ENCODE measurements at places on chromosomes 1 and 21.

DNA sequence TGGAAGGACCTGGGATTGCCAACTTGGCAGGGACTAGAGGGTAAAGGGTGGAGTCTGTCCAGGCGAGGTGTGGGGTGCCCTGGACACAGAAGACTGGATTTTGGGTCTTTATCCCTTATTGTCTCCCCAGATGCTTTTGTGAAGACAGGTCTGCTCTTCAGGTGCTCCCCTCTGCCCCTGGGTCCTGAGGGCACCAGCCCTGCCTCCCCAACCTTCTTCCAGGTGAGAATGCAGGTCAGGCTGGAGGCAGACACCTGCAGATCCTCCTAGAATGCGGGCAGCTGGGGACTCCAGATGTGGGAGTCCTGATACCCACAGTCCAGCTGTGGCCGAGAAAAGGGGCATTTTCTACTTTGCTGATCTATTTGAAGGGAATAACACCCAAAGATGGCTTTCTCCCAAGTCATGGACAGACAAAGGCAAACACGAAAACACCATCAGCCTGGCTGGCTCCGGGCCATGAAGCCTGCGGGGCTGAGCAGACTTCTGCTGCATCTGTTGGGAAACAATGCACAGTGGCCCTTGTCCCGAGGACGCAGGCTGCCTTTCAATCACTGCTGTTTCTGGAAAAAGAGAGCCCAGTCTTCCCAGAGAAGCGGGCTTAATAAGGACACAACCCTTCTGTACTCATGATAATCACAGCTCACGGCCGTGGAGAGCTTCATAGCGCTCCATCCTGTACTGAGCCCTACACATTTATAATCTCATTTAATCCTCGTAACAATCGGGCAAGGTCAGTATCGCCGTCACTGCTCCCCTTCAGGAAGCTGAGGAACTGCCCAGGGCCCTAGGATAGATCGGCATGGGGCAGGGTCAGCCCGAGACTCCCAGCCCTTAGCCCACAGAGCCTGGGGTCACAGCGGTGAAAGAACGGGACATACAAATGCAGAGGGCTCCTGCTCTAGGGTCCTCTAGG, 62.0 kb upstream of the ABCG1 start:
- no peak for DNase-seq

DNA sequence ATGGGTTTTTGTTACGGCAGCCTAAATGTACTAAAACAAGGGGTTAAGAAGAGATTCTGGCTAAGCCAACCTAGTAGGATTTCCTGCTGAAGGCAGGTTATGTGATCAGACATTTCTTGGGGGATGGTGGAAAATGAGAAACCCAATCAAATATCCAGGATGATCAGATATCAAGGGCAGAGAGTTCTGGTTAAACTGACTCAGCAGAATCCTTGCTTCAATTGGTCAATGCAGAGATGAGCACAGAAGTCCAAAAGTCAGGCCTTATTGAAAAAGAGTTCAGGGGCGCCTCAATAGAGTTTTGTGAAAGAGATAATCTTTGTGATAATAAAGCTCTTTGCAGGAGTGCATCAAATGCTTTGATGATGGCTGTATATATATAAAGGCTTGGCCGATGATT, 237.1 kb downstream of the AMY1C start:
- no peak for DNase-seq

- no peak for DNase-seq
Observed at GRCh38 chr1:234200566-234200965, 172.7 kb upstream of the COA6 start.

- DNase-seq, result no peak
Observed at GRCh38 chr21:34846601-34847112, 177.9 kb downstream of the CLIC6 start.

DNA sequence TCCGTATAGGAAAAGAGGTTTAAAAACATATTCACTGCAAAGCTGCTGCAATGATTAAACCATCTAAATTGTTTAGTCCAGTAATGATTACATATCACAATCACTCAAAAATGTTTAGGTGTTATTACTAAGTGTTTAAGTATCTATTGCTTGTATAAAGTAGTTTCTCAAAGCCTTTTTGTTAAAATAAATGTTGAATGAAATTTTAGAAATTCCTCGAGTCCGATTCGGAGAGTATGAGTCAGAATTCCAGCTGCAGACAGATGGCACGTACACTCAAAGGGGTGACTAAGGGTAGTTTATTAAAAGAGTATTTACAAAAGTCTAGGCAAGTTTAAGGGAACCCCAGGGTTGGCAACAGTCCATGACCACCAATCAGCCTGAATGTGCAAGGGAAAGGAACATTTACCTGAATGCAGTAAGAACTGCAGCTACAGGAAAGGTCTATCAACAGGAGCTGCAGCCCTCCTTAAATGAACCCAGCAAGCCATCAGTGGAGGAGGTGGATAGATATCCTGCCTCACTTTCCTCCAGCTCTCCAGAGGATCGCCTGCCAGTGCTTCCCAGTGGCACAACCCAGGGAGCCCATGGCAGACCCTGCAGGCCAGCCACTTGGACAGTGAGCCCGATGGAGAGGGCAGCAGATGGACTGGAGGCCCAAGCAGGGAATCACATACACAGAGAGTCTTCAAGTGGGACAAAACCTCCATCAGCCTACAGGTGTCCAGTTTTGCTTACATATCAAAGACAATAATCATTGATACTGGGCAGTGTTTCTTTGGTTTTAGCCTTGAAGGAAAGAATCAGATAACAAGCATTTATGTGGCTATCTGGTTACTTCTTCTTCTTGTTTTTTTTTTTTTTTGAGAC, 92.1 kb upstream of the SLC44A3 start:
- DNase-seq, result no peak

- no peak for DNase-seq
Observed at GRCh38 chr1:21647431-21648351, 21.5 kb downstream of the RAP1GAP start.

- DNase-seq, result no peak
Observed at GRCh38 chr1:22761101-22761500, 50.5 kb downstream of the EPHB2 start.

- no peak for DNase-seq
Observed at GRCh38 chr1:236163463-236164153, 21.3 kb downstream of the GPR137B start.

GRCh38 chr1:237748171-237748960, 142.4 kb downstream of the ZP4 start:
- DNase-seq, result no peak

GRCh38 chr1:59509341-59509875, 212.5 kb downstream of the FGGY start:
- no peak for DNase-seq

DNA sequence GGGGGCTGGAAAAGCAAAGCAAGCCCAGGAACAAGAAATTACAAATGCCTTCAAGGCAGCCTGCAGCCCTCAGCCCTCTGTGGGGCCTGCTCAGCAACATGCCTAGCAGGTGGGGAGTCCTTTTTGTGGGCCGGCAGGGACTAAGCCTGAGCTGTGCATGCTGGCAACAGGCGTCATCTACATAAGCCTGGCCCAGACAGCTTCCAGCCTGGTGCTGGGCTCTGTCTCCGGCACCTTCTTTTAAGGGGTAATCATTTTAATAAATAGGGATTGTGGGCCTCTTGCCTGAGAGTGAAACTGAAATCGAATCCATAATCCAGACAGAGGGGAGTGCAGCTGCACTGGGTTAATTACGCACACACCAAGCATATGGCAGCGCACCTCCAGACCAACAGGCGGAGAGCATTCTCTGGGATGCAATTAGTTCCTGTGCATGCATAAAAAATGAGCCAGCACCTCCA, 96.6 kb downstream of the DDX20 start:
- no peak for DNase-seq

DNA sequence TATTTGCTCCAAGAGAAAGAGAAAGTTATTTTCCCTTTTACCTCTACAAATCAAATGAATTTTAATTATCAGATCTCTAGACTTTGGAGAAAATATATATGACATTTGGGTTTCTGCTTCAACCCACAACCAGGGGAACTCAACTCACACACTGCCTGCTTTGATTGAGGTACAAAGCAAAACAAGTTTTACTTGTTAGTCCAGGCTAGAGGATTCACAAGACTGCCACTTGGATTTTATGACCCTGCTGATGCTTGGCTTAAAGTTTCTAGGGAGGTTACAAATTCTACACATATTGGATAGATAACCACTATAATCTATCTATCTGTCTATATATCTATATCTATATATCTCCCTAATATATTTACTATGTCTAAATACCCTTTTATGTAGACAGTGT, 467.3 kb upstream of the RGS18 start:
- DNase-seq, result no peak

DNA sequence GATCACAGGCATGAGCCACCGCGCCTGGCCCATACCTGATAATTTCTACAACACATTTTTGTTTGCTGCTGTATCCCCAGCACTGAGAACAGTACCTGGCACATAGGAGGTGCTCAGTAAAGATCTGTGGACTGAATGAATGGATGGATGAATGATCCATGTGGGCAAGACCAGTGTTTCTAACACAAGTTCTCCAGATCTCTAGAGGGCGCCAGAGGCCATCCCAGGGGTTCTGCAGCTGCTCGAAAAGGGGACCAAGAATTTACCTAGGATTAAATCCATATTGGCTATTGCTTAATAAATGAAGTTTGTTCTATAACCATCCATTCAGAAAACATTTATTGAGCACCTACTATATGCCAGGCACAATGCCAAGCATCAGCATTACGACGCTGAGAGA, 167.7 kb downstream of the ACTL8 start:
- DNase-seq, result no peak

DNA sequence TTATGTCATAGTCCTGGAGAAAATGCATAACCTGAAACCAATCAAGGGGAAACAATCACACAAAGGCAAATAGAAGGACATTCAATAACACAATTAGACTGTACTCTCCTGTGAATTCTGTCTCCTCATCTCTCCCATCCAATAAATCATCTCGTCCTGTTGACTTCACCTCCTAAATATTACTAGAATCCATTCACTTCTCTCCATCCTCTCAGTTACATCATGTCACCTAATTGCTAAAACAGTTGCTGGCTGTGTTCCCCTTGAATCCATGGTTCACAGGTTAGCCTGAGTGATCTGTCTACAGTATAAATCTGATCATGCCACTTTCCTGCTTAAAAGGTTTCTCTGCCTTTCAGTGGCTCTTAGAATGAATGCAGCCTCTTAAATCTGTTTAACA, 220.2 kb downstream of the TGFB2 start:
- no peak for DNase-seq

GRCh38 chr1:15180189-15180588, 26.6 kb downstream of the TMEM51 start:
- no peak for DNase-seq

DNA sequence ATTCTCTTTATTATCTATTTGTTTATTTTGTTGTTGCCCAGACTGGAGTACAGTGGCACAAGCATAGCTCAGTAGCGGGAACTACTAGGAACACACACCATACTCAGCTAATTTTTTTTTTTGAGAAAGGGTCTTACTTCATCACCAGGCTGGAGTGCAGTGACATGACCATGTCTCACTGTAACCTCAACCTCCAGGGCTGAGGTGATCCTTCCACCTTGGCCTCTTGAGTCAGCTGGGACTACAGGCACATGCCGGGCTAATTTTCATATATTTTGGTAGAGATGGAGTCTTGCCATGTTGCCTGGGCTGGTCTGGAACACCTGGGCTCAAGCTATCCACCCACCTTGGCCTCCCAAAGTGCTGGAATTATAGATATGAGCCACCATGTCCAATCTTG, 5.3 kb upstream of the TXNIP start:
- no peak for DNase-seq

DNA sequence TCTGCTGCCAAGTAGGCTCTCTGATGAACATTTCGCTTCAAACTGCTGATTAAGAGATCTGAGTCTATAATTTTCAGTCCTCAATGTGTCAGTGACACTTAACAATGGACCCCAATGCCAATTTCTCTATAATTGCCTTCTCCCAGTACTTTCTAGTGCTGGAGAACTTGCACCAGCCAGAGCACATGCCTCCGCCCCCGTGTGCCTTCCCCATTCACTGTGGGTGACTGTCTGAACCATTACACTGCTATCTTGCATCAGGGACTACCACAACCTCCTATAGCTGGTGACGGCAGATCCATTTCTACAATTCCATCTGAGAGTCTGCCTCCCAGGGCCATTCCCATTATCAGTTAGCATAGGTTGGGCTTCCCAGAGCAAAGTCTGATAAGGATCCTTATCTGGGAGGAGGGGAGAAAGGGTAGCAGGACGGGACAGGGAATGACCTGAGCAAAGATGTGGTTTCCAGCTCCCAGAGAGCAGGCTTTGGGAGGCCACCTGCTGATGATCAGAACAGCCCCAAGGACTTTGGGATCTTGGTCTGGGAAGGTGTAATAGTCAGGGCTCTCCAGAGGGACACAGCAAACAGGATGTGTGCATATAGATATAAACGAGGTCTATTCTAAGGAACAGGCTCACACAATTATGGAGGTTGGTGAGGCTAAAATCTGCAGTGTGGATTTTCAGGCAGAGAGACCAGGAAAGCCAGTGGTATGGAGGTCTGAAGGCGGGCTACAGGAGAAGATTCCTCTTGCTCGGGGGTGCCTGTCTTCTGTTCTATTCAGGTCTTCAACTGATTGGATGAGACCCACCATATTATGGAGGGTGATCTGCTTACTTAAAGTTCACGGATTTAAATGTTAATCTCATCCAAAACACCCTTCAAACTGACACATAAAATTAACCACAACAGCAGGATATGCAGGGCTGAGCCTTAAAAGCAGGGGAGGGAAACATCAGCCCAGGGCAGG, 238.2 kb downstream of the PTPRU start:
- no peak for DNase-seq

GRCh38 chr1:51314974-51315373, 15.4 kb downstream of the TTC39A start:
- no peak for DNase-seq

DNA sequence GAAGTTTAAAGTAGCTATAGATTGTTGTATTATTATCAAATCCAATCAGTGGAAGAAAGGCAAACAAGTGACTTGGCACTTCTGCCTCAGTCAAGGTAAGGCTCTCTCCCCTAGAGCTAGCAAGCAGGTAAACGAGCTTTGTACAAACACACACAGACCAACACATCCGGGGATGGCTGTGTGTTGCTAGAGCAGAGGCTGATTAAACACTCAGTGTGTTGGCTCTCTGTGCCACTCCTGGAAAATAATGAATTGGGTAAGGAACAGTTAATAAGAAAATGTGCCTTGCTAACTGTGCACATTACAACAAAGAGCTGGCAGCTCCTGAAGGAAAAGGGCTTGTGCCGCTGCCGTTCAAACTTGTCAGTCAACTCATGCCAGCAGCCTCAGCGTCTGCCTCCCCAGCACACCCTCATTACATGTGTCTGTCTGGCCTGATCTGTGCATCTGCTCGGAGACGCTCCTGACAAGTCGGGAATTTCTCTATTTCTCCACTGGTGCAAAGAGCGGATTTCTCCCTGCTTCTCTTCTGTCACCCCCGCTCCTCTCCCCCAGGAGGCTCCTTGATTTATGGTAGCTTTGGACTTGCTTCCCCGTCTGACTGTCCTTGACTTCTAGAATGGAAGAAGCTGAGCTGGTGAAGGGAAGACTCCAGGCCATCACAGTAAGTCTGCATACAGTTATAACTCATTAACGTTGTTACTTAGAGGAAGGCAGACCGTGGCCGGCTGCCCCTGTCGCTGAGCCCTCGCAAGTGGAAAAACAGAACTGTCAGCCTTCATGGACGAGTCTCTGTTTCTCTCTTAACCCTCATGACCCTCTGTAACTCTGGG, at the start of gene PALMD:
PALMD (plus strand) TSS at position 415 of the 833 bp plus-strand sequence; CDS start at position 620, 205 bp downstream.
- no peak for DNase-seq
